ENCODE measurements at places on chromosomes 3 and 15. TPM values are rescaled to one million over a fixed set of nuclear protein-coding genes. Genes with fewer than 3 reads are reported as not detected.

- ATAC-seq = no peak
These were observed 70.1 kb downstream of the SMAD3 start for GRCh38 chr15:67135494-67135893.

DNA sequence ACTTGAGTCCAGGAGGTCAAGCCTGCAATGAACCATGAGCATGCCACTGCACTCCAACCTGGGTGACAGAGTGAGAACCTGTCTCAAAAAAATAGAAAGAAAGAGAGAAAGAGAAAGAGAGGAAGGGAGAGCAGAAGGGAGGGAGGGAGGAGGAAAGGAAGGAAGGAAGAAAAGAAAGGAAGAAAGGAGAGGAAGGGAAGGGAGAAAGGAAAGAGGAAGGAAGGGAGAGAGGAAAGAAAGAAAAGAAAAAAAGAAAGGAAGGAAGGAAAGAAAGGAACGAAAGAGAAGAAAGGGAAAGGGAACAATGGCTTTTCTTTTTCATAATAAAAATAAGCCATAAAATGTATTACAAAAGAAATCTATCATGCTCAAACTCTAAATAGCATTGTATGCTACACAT lies 116.9 kb downstream of the ZNF385D start:
- ATAC-seq = no peak

DNA sequence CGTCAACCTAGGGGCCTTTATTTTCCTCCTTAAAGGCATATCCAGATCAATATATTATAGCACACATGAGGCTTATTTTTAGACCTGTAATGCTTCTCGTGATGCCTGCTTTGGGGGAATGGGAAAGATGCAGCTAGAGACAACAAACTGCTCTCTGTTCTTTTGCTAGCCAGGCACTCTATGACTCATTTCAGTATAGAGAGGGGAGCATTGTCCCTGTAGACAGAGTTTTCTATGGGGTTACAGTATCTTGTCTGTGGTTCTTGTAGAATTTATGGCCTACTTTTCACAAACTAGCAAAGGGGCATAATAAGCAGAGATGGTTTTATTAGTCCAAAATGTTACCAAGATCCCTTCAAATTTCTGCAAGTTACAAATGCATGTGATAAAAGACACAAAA lies 305.6 kb downstream of the LSAMP start:
- no peak for ATAC-seq

Gene CLDN11
- not detected for total RNA-seq

Gene TGM4
- total RNA-seq = not detected
